ENCODE measurements at places on chromosomes 7 and 10. TPM values are rescaled to one million over a fixed set of nuclear protein-coding genes. Genes with fewer than 3 reads are reported as not detected.

PPP1R3C gene
- total RNA-seq: 20.7 TPM

SPAM1 gene
- not detected for total RNA-seq

ACTL6B gene
- total RNA-seq: not detected

PIP gene
- total RNA-seq: 0.19 TPM

LRRD1 gene
- total RNA-seq: not detected

All from A549 treated with dexamethasone at 1 μM for 4 hours (cell line).